Right ventricle myocardium inferior (tissue), 1 donor: ENCODE measurements at places on chromosomes 3 and 15. TPM values are rescaled to one million over a fixed set of nuclear protein-coding genes. Genes with fewer than 3 reads are reported as not detected.

GRCh38 chr3:104628185-104628789 is 738.4 kb upstream of the ALCAM start:
- no peak for DNase-seq

DNA sequence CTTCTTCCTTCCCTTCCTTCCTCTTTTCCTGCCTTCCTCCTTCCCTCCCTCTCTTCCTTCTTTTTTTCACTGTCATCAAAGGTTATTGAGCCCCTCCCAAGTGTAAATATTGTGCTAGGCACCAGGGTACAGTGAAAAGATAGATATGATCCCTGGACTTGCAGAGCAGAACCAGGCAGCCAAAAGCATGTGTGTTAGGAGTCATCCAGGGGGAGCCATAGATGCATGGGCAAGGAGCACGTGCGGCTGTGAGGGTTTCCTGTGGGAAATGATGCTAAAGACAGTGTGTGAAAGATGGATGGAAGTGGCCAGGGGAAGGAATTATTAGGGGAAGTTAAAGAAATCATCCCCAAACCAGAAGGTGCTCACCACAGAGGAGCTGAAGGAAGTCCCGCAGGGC is 65.2 kb downstream of the NR2F2 start:
- no peak for DNase-seq

DNA sequence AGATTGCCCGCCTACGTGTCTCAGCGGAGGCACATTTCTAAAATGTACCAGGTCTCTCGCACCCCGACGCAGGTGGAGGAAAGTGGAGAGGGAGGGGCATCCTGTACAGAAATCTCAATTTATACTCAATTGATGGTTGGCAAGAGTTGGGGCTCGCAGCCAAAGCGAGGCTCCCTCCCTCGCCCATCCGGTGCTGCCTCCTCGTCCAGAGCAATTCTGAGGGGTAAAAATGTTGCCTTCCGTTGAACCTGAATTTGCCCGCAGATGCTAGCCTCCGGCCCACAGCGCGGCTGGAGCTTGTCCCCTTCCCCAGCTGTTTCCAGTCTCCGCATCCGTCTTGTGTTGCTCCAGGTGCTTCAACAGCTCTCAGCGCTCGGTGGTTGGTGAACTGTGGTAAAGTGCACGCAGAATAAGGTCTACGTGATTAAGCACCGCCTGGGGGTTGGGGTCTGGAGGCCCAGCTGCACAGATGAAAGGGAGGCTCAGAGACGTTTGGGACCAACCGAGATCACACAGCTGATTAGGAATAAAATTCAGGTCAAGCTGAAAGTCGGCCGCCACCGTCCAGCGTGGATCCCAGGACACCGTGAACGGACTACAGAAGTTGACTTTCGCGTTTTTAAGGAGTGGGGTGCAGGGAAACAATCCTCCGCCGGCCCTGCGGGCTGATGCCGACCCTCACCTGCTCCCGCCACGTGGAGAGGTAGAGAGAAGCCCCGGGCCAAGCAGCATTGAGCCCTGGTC is 846 bp upstream of the POLG start:
- DNase-seq, result no peak

DNA sequence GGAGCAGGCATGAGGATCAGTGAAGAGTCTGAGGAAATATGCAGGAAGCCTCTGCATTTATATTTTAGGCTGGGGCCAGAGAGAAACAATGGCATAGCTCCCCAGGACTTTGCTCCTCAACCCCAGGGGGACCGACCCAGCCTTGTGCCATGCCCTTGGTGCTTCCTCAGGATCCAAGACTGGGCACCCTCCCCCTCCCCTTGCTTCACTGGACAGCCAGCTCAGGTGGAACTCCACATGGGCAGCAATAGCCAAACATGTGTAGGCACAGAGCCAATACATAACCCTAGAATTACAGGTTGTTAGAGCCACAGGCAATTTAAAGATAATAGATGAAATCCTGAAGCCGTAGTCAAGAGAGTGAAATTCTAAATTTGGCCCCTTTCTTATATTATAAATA is 73.0 kb upstream of the ETV5 start:
- no peak for DNase-seq

IMPG2 gene
- 0.14 TPM for total RNA-seq

RGMA gene
- total RNA-seq, result 35.2 TPM
